ENCODE measurements at places on chromosomes 3 and 15.

DNA sequence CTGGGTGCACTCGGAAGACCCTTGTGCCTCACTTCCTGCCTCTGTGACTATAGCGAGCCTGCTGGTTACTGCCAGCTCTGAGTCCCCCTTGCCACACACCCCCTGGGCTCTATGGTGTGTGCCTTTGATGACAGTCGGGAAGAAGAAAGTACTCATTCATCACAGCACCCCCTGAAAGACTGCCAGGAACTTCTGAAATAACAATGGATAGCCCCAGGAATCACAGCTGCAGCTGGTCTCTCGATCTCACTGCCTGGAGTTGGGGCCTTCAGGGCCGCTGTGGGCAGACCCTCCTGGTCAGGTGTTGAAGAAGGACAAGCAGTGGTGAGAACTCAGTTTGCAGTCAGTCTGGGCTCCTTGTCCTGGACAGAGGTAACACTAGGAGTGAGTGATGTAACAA lies 9.8 kb upstream of the RPP14 start:
- DNase-seq: no peak

DNA sequence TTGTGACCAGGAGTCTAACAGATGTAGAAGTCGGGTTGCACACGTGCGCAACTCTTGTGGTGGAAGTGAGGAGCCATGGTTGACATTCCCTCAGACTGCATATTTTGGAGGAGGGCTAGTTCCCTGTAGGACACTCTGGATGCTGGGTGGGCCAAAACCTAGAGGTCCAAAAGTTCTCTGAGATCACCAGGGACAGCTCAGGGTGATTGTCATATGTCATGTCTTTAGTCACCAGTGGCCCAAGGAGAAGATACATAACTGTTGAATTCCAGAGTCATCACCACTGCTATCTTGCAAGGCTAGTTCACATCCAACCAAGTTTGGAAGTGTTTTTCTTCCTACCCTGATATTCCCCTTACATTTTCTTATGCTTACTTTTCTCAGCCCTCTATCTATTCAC lies 95.2 kb upstream of the C3orf80 start:
- DNase-seq: no peak

DNA sequence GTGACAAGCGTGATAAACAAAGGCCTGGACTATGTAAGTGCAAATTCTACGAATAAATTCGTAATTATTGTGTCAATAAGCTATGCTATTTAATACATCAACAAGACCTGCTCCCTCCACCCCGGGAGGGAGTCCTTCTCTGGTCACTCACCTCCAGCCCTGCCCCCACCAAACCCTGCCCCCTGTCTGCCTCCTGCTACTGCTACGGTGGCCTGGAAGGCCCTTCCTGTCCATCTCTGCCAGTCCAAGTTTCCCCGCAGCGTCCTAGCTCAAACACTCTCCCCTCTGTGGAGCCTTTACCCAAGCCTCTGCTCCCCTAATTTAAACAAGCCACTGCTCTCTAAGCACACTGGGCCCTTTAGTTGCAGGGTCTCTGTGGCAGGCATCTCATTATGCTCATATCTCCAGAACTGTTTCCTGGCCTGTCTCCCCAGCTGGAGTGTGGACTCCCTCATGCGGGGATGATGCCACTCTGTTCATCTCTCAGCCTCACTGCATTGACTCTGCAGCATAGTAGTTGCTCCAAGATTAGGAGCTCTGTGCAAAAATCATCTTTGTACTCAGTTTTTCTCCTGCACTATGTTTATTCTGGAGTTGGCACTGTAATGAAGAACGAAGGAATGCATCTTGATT lies 241.2 kb downstream of the NTRK3 start:
- no peak for DNase-seq

- DNase-seq: no peak
These were observed 34.4 kb upstream of the SLC6A1 start for GRCh38 chr3:10957976-10958749.

Measured in T-helper 9 cell (primary cell).